Omental fat pad (tissue), 4 donors: ENCODE measurements at places on chromosomes 2 and 18. TPM values are rescaled to one million over a fixed set of nuclear protein-coding genes. Genes with fewer than 3 reads are reported as not detected.

DNA sequence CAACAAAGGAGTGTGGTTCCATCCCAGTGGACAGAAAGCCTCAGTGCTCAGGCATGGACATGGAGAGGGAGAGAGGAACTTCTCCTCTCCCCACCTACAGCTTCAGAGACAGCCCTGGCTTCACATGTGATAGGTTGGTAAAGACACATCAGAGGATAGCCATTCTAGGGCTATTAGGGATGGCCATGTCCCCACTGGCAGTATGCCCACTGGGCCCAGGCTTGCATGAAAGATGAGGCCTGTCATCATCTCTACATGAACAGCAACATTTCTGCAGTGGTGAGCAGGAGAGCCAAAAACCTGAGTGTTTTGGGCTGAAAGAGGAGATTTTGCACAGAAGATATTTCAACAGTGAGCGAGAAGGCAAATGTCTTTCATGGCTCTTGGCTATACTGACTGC lies 517.2 kb downstream of the NR4A2 start:
- no peak for DNase-seq

- no peak for DNase-seq
Measured at GRCh38 chr2:84866122-84866521, 14.8 kb downstream of the TRABD2A start.

HTR2B gene
- 1.3 TPM for total RNA-seq

DNA sequence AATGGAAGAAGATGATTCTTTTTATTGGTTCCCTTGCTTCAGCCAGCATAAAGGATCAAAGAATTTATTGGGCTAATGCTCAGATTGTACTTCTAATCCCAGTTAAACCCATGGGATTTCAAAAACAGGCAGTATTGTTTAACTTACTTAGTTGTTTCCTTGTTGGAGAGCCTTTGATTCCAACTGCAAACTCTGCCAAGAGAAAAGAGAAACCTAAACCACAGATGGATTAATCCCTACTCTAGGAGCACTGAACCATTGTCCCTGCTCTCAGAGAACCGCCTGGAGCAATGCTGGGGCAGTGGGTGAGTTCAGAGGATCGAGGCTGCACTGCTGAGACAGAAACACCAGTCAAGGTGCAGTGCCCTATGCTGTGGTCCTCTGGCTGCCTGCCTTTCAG lies 44.9 kb upstream of the SIGLEC15 start:
- no peak for DNase-seq

EFR3B gene
- total RNA-seq: 0.63 TPM

MOGAT1 gene
- not detected for total RNA-seq

CFAP221 gene
- 1.7 TPM for total RNA-seq

FBXO15 gene
- total RNA-seq: not detected
